Stimulated activated CD8-positive, alpha-beta memory T cell treated with anti-CD3 and anti-CD28 coated beads, Interleukin-2, amount 100 ng/mL, for 48 hours (primary cell): ENCODE measurements at places on chromosomes 11 and 22.
A peak's percentile ranks its signal among the peaks of the same experiment; 100 is the strongest.

GRCh38 chr11:2691991-2692875 lies 7.6 kb downstream of the KCNQ1OT1 start:
- no peak for DNase-seq

DNA sequence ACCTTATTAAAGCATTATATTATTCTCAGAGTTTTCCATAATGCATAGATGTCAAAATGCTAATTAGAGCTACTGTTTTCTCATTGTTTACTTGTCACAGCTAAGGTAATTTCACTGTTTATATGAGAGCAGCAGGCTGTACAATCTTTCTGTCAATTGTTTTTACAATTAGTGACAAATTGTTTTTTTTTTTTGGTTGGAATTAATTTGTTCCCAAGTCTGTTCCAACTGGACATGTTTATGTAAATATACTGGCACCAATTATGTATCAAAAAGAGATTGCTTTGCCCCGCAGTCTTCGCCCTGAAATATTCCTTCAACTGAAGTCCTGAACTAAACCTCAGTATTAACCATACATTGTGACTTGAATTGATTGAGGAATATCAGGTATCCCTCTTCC lies 72.3 kb upstream of the GRIA4 start:
- DNase-seq, result no peak

- DNase-seq, result no peak
These were observed 18.9 kb downstream of the TANGO2 start for GRCh38 chr22:20039683-20040325.

DNA sequence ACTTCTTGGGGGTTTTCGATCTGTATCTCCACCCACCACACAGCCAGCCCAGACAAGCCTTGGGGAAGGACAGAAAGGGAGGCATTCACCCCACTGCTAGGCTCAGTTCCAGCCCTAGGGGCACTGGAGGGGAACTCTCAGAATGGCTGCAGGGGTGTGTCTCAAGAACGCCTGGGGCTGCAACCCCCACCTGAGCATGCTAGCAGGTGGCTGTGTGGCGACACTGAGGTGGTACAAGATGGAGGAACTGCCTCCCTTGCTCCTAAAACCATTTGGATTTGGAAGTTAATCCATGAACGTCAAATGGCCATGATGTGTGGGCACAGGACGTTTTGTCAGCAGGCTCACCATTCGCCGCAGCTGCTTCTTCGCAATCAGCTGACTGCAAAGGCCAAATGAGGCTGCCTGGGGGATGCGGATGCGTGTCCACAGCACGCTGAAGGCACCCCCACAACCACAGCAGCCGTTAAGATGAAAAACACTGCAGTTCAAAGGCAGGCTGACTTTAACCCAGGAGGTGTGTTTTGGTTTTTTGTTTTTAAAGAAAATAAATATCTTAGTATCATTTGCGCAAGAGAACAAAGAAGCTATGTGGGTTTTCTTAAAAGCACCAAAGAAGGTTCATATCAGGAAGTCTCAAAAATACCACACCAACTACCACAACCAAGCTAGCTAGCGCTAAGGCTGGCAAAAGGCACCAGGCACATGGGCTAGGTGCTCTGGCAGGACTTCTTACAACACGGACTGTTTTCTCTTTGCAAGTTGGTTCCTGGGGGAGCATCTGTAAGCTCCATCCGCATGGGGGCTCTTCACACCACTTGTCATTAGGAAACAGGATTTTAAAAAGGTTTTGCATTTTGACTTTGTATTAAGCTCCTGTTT lies 22.2 kb upstream of the NAP1L4 start:
- DNase-seq, result peak; percentile 52

DNA sequence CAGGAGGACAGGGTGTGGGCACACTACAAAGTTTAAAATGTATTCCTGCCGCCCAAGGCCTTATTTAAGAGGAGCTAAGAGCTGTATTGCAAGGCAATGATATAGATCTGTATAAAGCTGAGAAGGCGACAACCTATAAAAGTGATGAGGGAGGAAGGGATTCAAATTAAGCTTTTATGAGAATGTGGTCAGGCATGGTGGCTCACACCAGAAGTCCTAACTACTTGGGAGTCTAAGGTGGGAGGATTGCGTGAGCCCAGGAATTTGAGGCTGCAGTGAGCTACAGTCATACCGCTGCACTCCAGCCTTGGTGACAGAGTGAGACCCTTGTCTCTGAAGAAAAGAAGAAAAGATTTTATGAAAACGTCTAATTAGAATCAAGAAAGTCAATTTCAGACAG lies 9.7 kb upstream of the GLB1L3 start:
- no peak for DNase-seq

DNA sequence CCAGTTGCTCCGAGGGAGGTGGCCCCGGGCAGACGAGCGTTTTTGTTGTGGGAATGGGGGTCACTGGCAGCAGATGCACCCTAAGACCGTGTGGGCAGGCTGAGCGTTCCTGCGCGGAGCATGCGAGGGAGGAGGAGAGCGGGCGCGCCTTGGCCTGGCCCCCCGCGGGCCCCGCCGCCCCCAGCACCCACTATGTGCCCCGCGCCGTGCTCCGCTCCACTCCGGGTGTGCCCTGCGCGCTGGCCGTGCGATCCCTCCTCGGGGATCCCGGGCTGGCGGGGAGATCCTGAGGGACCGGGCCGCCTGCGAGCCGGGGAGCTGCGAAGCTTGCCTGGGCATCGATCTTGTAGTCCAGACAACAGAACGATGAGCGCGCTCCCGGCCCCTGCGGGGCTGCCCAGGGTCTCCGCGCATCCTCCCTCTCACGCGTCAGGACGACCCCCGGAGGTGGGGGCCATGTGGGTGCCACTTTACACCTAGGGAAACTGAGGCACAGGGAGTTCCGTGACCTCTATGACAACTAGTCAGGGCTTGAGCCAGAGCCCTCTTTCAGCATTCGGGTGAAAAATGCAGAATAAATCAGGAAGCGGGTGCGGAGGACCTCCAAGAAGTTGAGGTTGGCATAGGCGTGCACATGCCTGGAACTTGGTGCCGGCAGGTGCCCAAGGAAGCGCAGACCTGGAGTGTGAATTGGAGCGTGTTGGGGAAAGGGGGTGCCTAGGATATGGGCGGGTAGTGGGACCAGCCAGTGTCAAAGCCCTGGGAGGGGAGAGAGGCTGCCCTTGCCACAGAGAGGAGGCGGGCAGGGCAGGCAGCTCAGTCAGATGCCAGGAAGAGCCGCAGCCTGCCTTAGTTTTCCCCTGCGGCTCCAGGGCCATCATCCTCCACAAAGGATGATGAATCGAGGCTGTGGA lies 1.3 kb upstream of the KMT5B start:
- no peak for DNase-seq

GRCh38 chr22:22103078-22103875 lies 120.7 kb upstream of the TOP3B start:
- DNase-seq, result no peak

- no peak for DNase-seq
These were observed at the start of gene AASDHPPT for GRCh38 chr11:106077609-106078455. Gene AASDHPPT, plus strand, starts transcription at chr11:106077662. Its CDS starts 49 bp downstream, at chr11:106077711.
